ENCODE measurements at places on chromosomes 12 and 14.

DNA sequence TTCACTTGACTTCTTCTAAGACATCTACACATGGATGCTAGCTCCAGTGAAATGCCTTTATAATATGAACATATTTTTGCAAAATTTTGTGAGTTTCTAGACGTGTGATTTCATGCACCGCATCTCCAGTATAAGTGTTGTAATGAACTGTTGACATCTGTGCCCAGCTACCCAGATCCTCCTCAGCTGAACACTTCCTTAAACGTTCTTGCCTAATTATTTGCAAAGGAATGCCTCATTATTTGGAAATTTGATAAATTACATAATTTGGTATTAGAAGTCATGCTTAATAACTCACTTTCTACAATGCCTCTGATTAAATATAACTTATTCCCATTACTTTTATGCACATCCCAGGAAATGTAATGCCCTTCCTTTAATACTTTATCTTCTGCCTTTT, 14.0 kb downstream of the OR11G2 start:
- DNase-seq, result no peak

- no peak for DNase-seq
Observed at GRCh38 chr12:7444076-7444475, at the start of gene CD163L1. Gene CD163L1 (minus strand): TSS chr12:7444153. CDS start chr12:7444127, 26 bp downstream.

- DNase-seq, result no peak
Observed at GRCh38 chr12:82926630-82927029, 239.9 kb downstream of the TMTC2 start.

GRCh38 chr14:63544591-63545299, 1.6 kb upstream of the PPP2R5E start:
- DNase-seq, result no peak

DNA sequence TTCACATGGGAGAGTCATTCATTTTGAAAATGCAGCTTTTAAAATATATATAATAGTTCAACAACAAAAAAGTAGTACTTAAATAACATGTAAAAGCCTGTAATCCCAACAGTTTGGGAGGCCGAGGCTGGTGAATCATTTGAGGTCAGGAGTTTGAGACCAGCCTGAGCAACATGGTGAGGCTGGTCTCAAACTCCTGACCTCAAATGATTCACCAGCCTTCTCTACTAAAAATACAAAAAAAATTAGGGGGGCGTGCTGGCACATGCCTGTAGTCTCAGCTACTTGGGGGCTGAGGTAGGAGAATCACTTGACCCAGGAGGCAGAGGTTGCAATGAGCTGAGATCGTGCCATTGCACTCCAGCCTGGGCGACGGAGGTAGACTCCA, 256.3 kb upstream of the RGS6 start:
- DNase-seq, result no peak

GRCh38 chr12:109331301-109331952, 16.3 kb upstream of the MYO1H start:
- DNase-seq, result no peak

GRCh38 chr12:49584591-49584990, 16.6 kb upstream of the MCRS1 start:
- no peak for DNase-seq

- DNase-seq, result no peak
Observed at GRCh38 chr14:81849714-81850113, 316.1 kb upstream of the SEL1L start.

DNA sequence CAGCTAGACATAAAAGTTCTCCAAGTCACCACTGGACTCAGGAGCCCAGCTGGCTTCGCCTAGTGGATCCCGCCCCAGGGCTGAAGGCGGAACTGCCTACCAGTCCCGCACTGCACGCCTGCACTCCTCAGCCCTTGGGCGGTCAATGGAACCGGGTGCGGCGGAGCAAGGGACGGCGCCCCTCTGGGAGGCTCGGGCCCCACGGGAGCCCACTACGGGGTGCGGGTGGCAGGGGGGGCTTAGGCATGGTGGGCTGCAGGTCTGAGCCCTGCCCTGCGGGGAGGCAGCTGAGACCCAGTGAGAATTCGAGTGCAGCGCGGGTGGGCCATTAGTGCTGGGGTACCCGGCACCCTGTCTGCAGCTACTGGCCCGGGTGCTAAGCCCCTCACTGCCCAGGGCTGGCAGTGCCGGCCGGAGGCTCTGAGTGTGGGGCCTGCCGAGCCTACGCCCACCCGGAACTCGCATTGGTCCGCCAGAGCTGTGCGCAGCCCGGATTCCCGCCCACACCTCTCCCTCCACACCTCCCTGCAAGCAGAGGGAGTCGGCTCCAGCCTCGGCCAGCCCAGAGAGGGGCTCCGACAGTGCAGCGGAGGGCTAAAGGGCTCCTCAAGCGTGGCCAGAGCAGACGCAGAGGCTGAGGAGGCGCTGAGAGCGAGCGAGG, 11.4 kb upstream of the G2E3 start:
- DNase-seq, result no peak

- no peak for DNase-seq
Observed at GRCh38 chr14:87935886-87936285, 57.1 kb downstream of the GALC start.

DNA sequence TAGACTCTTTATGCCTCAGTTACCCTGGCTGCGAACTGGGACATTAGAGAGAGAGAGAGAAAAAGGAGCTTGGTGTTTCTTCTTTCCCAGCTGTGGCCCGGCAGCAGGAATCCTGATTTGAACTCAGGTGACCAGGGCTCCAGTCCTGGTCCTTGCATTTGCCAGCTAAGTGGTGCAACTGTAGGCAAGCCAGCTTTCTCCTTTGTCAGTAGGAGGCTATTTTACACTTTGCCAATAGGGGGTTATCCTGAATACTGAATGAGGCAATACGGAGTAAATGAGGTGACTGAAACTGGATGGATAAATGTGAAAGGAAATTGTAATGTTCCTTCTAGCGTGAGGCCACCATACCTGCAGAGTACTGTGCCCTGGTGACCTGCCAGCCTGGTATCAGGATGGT, 27.8 kb downstream of the KCNA5 start:
- DNase-seq, result no peak

GRCh38 chr12:115172521-115172920, 488.5 kb upstream of the TBX3 start:
- DNase-seq, result no peak

- DNase-seq, result no peak
Observed at GRCh38 chr12:64621257-64621942, 11.1 kb downstream of the RASSF3 start.

All from left ventricle myocardium inferior (tissue), 1 donor.